ENCODE measurements at places on chromosomes 12 and 14. TPM values are rescaled to one million over a fixed set of nuclear protein-coding genes. Genes with fewer than 3 reads are reported as not detected.

RFLNA gene
- 5.4 TPM for total RNA-seq

RTRAF gene
- total RNA-seq = 62.6 TPM

ADGRD1 gene
- total RNA-seq = 20.9 TPM

DNA sequence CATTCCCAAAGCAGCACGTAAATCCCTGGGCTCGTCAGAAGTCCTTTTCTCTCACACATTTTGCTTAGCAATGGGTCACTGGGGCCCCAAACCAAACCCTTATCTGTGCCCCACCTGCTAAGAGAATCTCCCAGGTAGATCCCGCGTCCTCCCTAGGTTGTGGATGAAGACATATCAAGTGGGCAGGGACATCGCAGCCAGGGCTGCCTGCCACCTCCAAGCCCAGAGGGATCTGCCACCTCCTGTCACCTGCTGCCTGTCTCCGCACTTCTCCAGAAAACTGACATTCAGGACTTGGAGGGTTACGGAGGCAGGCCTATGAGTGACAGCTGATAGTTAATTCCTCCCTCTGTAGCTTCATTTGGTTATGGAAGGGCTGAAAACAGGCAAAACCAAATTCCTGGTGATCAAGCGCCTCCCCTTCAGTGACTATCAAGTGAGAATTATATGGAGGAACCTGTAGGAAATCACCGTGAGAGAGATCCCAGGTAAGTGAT, 19.5 kb downstream of the BCL11B start:
- DNase-seq = no peak

DNA sequence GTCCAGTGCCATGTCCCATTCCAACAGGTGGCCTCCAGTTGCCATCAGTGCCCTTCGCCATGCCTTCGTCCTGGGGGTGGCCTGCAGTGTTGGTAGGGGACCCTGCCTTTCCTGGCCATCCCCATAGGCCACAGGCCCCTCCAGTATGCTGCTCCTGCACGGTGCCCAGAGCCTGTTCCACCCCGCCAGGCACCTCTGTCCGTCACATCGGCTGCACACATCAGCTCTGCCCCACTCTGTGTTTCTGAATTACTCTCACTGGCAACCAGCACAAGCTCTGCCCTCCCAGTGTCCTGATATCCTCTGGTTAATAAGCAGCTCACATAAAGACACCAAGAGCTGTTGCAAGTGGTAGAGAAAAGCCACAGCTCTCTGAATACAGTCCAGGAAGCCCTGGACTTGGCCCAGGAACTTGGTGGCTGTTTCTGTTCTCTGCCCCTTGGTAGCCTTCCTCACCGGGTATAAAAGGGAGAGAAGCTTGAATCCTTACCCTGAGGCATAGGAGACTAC, 31.3 kb upstream of the ATP2A2 start:
- DNase-seq = peak; percentile 46

GRCh38 chr12:50505675-50506530, 1.1 kb downstream of the DIP2B start:
- DNase-seq = peak; percentile 40

GRCh38 chr12:93838193-93838592, 161.0 kb downstream of the CRADD start:
- DNase-seq = no peak

DNA sequence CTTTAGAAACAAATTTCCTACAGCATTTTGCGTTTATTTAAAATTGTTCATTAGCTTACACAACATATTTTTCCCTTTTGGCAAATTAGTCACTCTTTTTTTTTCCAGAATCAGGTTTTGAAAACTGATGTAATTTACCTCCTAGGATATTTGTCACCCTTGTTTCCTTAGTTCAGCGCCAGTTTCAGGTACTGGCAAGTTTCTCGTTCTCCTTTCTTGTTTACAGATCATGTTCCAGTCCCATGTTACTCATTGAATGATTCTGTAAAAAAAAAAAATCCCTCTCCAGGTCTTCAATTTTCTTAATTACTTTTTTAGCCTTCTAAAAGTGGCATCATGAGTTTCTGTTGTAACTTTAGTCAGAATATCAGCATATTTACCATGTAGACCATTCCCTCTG, 2.7 kb downstream of the PPP4R4 start:
- DNase-seq = no peak

Data from prostate gland (tissue), 2 donors.